ENCODE measurements at places on chromosomes 6 and 20.

DNA sequence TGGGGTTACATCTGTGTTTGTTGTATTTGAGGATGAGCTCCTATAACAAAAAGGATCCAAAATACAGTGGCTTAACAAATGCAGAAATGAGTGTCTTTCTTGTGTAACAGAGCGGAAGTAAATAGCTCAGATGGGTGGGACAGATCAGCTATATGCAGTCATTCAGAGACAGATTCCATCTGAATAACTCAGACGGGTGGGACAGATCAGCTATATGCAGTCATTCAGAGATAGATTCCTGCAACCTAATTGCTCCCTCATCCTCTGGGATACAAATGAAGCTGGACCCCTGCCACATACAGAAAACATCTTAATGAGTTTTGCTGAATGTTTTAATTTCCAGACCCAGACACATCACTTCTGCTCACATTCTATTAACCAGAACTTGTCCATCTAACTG is 332.3 kb downstream of the BCKDHB start:
- DNase-seq, result no peak

GRCh38 chr6:128822271-128822670 is 60.7 kb upstream of the LAMA2 start:
- no peak for DNase-seq

DNA sequence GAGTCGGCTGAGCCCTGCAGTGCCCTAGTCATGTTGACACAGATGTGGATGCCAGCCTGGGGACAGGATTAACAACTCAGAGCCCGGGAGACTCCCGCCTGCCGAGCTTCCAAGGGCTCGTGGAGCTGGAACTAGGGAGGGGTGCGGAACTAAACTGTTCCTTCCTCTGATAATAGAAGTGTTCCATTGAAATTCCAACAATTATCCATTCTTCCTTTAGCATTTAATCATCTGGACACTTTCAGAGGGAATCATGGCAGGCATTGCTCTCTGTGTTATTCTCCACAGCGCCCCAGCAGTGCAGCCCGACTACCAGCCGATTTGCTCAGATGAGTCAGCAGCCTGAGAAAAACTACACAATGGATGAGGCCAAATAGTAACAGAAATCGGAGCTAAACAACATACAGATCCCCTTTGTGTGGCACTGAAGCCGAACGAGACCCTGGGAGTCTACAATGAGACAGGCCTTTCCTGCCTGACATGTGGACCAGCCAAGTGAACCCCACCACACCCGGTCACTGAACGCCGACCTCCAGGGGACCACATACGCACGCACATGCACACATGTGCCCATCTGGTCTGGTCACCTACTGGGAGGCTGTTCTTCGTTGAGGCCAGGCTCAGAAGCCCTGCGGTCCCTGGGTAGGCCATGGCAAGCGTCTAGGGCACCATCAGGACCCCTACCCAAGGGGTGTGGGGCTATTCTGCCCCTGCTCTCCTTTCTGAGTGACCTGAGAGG is 238.4 kb upstream of the AFDN start:
- DNase-seq, result no peak

- no peak for DNase-seq
Measured at GRCh38 chr20:47099093-47099492, 204.4 kb downstream of the EYA2 start.

GRCh38 chr6:11241793-11242201 is 9.3 kb upstream of the NEDD9 start:
- no peak for DNase-seq

- DNase-seq, result no peak
Measured at GRCh38 chr6:82597201-82597600, 233.6 kb downstream of the TPBG start.

- DNase-seq, result no peak
Measured at GRCh38 chr6:19180348-19181072, 656.7 kb upstream of the ID4 start.

- DNase-seq, result no peak
Measured at GRCh38 chr6:28589234-28589956, 63.7 kb downstream of the GPX5 start.

DNA sequence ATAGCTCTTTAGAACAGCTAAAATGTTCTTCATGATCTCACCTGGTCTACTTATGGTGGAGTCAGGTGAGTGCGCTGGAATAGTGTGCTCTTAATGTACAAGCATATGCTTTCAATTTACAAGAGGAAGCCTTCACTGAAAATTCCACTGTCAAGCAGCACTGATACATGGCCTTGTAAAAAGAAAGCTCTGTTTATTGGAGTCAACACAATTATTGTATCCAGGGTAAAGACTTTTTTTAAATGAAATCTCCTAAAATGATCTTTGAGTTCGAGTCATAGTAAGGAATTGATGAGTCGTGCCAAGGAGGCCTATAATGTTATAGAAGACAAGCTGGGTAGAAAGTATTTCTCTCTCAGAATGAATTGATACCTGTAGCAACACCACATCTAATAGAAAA is 41.6 kb upstream of the CARMIL1 start:
- no peak for DNase-seq

DNA sequence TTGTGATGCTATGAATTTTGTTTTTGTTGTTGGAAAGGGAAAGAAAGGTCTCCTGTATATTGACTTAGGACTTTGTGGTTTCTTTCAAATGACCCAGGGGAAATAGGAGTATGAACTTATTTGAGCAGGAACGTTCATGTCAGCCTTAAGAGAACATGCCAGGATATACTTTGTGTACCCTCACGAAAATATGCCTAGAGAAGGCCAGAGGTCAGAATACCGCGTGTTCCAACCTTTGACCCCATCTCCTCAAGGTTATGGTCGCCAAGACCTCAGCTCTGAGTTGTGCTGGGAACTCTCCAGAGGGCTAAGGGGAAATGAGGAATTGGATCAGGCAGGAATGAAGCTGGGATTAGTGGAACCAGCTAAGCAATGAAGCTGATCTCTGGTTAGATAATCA is 11.5 kb downstream of the TTLL9 start:
- no peak for DNase-seq

GRCh38 chr6:25743868-25744267 is 10.7 kb upstream of the SLC17A4 start:
- no peak for DNase-seq

DNA sequence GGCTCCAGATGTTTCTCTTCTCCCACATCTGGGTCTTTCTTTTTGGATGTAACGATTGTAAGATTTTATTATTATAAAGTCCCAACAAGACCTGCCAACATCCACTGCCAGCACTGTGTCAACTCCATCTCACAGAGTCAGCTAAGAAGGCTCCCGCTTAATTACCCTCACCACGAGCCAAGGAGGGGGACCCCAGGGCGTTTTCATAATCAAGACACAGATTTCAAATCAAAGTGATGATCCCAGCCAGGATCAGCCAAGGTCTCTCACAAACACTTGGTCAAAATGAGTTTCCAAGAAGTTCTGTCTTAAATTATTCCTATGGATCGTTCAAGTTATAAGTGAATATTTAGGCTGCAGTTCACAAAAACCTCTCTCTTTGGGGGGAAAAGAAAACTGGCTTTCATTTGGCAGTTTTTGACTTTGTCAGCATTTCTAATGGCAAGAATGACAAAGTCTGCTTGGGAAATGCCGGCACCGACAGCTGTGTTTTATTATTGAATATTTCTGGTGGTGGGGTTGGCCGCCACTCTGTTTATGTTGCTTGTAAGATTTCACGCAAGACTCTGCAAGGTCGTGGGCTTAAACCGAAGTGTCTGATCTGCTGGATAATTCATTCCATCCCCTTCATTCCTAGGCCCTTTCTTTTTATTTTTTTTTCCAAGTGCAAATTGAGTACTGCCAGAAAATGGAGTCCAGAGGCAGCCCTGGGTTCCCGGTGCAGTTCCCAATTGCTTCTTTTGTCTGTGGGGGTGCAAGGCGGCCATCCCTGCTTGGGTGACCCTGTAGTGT is 170.2 kb upstream of the PMEPA1 start:
- no peak for DNase-seq
